ENCODE measurements at places on chromosomes 5 and 9.

GRCh38 chr5:89268460-89268859 lies 385.5 kb upstream of the MEF2C start:
- no peak for DNase-seq

- DNase-seq, result no peak
Observed at GRCh38 chr5:116542619-116543018, 32.0 kb downstream of the SEMA6A start.

DNA sequence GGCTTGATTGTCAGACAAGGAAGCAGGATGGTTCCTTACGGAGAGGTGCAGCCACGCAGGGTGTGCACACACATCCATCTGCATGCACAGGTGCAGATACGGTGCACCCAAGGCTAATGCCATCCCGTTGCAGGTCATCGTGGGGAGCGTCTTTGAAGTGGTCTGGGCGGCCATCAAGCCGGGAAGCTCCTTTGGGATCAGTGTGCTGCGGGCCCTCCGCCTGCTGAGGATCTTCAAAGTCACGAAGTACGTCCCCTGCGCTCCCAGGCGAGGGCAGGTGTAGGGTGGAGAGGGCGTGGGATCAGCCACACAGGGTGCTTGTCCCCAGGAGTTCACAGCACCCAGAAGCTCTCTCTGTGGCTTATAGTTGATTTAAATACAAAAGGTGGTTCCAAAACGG lies 106.4 kb downstream of the CACNA1B start:
- DNase-seq, result no peak

DNA sequence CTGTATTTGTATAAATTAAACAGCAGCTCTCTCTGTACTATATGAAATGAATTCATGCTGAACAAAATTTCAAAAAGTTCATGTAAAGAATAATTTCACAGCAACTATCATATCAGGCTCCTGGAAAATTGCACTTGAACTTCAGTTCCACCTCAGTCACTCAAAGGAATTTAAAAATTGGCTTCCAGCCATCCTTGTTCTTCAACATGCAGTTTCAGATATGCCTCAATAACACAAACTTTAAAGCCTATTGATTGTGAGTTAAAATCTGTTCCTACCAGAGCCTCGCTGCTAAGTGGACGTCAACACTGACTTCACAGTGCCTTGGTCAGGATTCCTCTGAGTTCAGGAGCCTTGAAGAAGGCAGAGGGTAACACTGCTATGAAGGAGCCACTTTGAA lies 418.7 kb upstream of the WWC1 start:
- DNase-seq, result no peak

DNA sequence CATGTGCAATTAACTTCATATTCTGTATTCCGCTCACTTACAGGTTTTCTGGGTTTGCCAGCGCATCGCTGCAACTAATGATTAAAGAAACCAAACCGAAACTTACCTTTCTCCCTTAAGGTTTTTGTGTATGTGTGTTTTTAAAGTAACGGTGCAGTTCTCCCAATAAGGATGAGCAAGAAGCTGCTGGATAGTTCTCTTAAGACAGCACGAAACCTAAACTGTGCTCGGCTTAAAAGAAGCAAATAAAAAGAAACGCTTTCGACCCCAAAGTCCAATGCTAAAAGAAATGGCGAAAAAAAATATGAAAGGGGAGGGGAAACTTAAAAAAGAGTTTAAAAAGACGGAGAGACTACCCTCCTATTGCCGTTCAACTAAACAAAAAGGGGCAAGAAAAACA lies 340 bp downstream of the ELAVL2 start:
- DNase-seq, result no peak

- no peak for DNase-seq
Observed at GRCh38 chr9:106966481-106966880, 103.5 kb downstream of the ZNF462 start.

GRCh38 chr9:95027914-95028852 lies 289.3 kb downstream of the FANCC start:
- DNase-seq, result peak; percentile 53

GRCh38 chr9:126330536-126330935 lies 3.9 kb downstream of the MVB12B start:
- DNase-seq, result no peak

DNA sequence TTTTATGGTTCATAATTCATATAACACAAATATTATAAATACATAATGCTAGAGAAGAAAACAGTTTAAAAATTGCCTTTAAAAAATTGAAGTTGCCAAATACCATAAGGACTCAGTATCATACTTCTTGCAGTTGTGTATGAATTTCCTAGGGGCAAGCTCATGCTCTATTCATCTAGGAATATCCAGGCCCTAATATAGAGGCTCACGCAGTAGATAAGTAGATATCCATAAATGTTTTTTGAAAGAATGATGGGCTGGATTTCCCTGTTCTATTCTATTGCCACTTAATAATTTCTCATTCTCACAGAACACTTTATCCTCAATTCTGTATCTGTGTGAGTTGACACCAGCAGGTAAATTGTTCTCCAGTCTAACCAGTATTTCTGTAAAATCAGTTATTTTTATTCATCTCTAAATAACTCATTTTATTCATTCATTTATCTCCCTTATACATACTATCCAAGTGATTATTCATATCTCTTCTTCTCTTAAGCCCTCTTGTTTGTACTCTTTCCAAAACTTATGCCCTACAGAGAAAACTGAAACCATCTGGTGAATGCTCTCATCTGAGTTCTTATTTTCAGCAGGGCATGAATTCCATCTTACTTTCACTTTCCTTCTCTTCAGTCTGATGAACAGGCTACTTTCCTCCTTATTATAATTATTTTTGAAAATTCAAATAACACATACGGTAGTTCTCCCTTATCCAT lies 97.1 kb downstream of the SLC44A1 start:
- no peak for DNase-seq

GRCh38 chr9:137097761-137098462 lies 11.1 kb downstream of the MAN1B1 start:
- no peak for DNase-seq

GRCh38 chr5:151146061-151146460 lies 11.5 kb downstream of the ANXA6 start:
- DNase-seq, result no peak

- peak; percentile 57 for DNase-seq
Observed at GRCh38 chr5:88952344-88952743, 69.4 kb upstream of the MEF2C start.

DNA sequence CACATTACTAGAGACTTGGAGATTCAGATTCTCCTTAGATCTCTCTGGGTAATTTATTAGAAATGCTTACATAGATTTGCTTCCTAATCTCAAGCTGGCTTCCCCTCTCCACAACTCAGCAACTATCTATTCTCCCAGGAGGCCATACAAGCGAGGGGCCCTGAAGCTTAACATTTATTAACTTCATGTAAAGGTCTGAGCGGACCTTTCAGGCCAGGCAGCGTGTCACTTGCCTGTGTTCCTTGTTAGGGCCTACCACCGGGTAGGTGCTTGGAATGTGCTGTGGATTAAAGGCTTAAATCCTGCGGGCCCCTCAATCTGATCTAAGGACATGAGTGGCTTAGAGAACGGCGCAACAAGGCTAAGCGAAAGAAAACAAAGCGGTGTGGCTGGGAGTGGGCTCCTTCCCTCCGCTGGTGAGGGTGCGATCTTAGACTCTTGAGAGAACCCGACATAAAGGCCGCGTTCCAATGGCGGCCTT lies 712 bp upstream of the HSPA4 start:
- no peak for DNase-seq

GRCh38 chr5:149141224-149141956 lies at the start of gene ABLIM3:
Gene ABLIM3, plus strand, starts transcription at chr5:149141493. Its CDS starts 603 bp downstream, at chr5:149142096.
- no peak for DNase-seq

- DNase-seq, result no peak
Observed at GRCh38 chr9:21524099-21524830, 42.2 kb upstream of the IFNE start.

DNA sequence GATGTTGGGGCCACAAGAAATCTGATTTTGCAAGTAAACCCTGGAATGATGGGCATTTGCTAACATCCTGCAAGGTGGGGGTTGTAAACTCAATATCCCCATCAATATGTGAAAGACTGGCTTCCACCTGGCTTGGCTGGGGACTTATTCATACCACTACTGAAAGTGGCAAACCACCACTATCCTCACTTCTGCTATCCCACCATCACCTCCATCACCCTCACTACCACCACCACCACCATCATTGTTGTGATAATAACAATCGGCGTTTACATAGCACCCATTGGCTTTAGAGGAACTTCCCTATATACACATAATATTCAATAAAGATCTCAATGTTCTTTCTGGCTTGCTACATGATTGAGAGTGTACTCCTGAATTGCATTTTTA lies 224.7 kb upstream of the DAP start:
- DNase-seq, result no peak

GRCh38 chr5:178750230-178750629 lies 19.8 kb upstream of the ZNF354A start:
- no peak for DNase-seq

- DNase-seq, result no peak
Observed at GRCh38 chr9:14085810-14086209, 228.1 kb downstream of the NFIB start.

DNA sequence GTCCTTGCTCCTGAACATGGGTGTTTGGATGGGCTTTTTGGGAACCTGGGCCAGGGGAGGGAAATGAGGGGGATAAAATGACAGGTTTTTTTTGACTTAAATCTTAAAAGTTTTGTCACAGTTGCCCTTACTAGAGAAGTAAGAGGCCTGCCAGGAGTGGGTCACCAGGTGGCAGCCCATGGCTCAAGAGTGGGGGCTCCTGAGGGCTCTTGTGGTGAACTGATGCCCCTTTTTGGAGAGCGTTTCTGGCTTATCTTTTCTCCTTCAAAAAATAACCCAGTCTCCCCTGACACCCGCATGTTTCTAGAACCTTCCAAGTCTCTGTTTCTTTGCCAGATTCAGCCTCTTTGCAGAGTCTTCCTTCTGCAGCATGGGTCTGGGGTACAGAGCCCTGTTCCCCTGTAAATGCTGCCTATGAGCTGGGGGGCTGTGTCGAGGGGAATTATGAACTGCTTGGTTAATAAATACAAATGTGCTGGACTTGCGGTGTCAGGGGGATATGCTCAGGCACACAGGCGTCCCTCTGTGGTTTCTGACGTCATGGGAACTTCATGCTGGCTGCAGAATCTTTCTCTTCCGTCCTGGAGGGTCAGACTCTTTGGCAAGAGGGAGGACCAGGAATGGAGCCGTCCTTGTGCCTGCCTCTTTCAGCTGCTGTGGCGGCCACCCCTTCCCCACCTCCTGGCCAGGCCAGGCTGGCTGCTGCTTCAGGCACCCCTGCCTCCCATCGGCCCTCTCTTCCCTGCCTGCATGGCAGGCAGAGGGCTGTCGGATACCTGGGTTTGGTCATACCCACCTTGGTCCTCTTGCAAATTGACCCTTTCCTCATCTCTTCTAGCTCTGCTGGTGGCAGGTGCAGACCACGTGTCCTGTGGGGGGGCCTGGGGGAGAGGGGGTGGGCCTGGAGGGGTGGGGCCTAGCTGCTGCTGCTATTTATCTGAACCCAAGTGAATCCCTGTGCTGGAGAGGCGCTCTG lies 30.1 kb downstream of the PTPA start:
- DNase-seq, result no peak

DNA sequence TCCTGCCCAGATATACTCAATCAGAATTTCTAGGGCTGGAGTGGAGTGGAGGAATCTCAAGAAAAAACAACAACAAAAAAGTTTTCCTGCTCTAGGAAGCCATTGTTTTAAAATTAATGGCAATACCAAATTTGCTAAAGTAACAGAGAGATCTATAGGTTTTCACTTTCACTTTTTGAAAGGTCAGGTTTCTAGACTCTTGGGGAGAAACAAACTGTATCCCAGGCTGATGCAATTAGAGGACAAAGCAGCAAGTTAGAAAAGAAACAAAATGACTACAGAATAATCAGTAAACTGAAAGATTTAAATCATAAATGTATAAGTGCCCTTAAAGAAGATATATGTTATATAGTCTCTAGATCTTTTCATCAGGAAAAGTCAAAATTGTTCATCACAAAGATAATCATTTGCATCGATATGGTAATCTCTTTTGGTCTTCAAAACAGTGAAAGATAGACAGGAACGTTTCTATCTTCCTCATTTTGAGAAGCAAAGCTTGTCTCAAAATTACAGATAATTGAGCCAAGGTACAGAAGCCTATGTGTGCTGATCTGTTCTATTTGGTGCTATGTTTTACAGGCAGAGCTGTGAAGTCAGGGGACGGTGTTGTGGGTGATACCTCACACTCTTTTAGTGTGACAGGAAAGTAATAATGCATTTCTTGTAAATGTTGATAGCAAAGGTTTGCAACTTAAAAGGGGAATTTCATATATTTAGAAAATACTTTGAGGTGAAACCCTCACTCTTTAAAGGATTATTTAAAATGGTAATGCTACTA lies 1746.6 kb upstream of the C9orf72 start:
- no peak for DNase-seq

- no peak for DNase-seq
Observed at GRCh38 chr5:96702503-96703383, 40.6 kb downstream of the CAST start.

Measured in DMS153 (cell line).